ENCODE measurements at places on chromosomes 2 and 18. TPM values are rescaled to one million over a fixed set of nuclear protein-coding genes. Genes with fewer than 3 reads are reported as not detected.

TYMS gene
- polyA plus RNA-seq = 2.8 TPM

GRCh38 chr2:148888986-148889385, 14.0 kb downstream of the KIF5C start:
- peaks cover 3% of the 10 kb centered on the region for H3K4me1 ChIP-seq
- H3K27ac ChIP-seq = no peak overlapping the region
- no peak overlapping the region for H3K4me3 ChIP-seq
- DNase-seq = no peak
- H3K27me3 ChIP-seq = no peaks in the 10 kb centered on the region

- no peak overlapping the region for H3K4me3 ChIP-seq
- H3K36me3 ChIP-seq = no peaks in the 10 kb centered on the region
- DNase-seq = no peak
- no peak overlapping the region for H3K27ac ChIP-seq
- no peaks in the 10 kb centered on the region for H3K4me1 ChIP-seq
- H3K27me3 ChIP-seq = no peaks in the 10 kb centered on the region
Measured at GRCh38 chr2:54274781-54275242, 18.8 kb upstream of the TSPYL6 start.

- H3K27ac ChIP-seq = no peak overlapping the region
- no peak for DNase-seq
- peaks cover 11% of the 10 kb centered on the region for H3K4me1 ChIP-seq
- H3K36me3 ChIP-seq = no peaks in the 10 kb centered on the region
- H3K4me3 ChIP-seq = no peak overlapping the region
Measured at GRCh38 chr2:20484810-20485611, 38.1 kb downstream of the RHOB start.

CSRNP3 gene
- polyA plus RNA-seq = 2.9 TPM

GRCh38 chr18:54003195-54003594, 221.3 kb downstream of the MBD2 start:
- no peaks in the 10 kb centered on the region for H3K36me3 ChIP-seq
- H3K4me3 ChIP-seq = no peak overlapping the region
- H3K27ac ChIP-seq = no peak overlapping the region
- DNase-seq = no peak

MEP1B gene
- not detected for polyA plus RNA-seq

LOXL3 gene
- 8.5 TPM for polyA plus RNA-seq
